ENCODE measurements at places on chromosomes 16 and 17.

GRCh38 chr17:78879635-78880186, 23.3 kb downstream of the CEP295NL start:
- DNase-seq, result peak; percentile 97

DNA sequence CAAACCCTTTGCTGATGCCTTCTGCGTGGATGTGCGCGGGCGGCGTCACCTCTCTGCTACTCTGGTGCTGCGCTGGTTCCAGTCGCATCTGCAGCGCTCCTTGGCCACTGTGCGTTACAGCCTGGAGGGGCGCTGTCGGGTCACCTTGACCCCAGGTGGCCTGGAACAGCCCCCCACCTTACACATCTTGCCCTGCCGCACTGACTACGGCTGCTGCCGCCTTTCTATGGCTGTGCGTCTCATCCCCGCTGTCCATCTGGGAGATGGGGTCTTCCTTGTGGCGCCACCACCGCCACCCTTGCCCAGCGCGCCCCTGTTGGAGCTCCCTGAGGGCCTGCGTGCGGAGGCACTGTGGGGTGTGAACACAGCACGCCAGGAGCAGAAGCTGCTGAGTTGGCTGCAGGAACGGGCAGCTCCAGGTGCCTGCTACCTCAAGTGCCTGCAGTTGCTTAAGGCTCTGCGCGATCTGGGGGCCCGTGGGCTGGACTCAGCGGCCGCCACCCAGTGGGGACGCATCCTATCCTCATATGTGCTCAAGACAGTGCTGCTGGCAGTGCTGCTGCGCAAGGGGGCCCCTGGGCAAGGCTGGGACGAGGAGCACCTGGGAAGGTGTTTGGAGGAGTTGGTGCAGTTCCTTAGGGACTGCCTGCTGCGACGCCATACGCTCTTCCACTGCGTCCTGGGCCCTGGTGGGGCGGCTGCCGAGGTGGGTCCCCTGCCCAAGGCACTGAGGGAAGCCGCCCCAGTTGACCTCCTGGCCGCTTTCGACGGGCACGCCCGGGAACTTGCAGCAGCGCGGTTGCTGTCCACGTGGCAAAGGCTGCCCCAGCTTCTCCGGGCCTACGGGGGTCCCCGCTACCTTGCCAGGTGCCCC, 1.6 kb downstream of the ITPRIPL2 start:
- DNase-seq, result no peak

- DNase-seq, result no peak
These were observed 220.1 kb downstream of the FOXL1 start for GRCh38 chr16:86798247-86799041.

GRCh38 chr17:3990386-3991127, 26.3 kb upstream of the ATP2A3 start:
- peak; percentile 19 for DNase-seq

DNA sequence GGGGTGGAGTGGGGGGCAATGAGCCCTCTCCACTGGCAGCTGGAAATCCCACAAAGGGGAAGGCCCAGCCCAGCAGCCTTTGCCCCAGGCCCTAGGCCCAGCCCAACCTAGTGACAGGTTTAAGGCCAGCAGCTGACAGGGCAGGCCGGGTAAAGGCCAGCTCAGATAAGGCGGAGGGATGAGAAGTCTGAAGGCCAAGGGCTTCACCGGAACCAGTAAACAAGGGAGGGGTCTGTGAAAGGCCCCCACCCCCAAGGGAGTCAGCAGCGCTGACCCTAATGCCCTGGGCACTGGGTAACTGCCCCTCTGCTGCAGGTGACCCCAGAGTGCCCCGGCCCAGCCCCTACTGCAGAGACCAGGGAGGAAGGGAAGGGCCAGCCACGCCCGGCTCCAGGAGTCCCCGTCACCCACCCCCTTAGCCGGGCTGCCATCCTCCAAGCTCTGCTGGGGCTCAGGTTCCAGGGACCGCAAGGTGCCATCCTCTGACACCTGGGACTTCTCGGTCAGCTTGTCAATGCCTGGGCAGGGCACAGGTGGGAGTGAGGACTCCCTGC, 17.5 kb downstream of the OTOP3 start:
- no peak for DNase-seq

DNA sequence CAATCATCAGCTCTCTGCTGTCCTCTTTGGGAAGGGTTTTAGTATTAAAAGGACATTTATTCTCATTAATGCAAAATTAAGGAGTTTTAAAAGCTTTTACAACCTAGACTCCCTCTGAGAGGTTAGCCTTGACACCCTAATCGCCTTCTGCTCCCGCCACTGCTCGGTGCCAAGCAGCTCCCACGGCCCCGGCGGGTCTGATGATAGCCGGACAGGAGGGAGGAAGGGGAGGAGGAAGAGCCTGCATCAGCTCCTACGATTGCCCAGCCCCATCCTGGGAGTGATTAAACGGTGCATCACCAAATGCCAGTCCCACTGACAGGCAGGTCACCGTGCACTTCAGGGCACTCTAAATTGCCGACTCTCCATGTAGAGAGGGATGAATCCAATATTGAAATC, 8.3 kb downstream of the SHPK start:
- no peak for DNase-seq

DNA sequence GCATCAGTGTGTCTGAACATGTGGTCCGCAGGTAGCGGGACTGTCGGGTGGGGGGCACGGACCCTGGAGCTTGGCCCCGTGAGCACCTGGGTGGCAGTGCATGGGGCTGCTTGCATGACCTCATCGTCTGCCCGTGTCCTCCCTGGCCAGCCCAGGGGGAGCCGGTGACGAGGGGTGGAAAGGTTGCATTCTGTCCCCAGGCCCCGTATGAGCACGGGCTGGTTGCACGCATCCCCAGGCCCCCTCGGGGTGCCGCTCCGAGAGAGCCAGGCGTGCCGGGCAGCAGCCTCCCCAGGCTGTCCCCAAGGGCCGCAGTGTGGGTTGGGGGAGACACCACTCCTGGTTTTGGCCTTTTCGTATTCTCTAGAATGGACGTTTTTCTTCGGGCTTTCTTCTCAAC, 29.9 kb downstream of the TSC2 start:
- DNase-seq, result no peak

- no peak for DNase-seq
These were observed 29.9 kb downstream of the MAP3K3 start for GRCh38 chr17:63652106-63652505.

DNA sequence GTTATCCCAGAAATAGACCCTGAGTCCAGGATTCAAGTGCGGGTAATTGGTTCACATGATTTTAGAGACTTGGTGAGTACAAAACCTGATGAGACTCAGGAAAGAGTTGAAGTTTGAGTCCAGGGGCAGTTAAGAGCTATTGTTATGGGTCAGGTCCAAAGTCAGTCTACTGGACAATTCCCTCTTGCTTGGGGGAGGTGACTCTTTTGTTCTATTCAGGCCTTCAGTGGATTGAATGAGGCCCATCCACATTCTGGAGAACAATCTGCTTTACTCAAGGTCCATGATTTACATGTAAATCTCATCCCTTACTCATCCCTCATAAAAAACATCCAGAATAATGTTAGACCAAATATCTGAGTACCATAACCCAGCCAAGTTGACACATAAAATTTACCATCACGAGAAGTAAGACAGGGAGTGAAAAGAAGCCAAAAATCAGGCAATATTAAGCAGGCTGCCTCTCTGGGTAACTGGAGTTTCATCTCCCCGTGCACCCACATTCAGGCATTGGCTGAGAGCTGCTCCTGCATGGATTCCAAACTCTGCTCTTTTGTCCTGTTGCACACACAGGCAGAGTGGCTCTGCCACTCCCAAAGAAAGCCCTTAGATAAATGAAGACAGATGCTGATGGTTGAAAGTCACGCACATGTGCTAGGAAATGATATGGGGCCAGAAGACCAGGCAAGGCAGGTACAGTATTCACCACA, 156.0 kb upstream of the SALL1 start:
- no peak for DNase-seq

GRCh38 chr16:47887496-47887895, 268.3 kb downstream of the ABCC12 start:
- DNase-seq, result peak; percentile 16

GRCh38 chr16:84314814-84315213, 20.1 kb downstream of the WFDC1 start:
- DNase-seq, result no peak

DNA sequence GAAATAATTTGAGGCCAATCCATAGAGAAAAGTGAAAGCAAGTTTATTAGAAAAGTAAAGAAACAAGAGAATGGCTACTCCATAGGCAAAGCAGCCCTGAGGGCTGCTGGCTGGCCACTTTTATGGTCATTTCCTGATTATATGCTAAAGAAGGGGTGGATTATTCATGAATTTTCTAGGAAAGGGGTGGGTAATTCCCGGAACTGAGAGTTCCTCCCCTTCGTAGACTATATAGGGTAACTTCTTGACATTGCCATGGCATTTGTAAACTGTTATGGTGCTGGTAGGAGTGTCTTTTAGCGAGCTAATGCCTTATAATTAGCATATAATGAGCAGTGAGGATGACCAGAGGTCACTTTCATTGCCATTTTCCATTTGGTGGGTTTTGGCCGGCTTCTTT, 4.4 kb downstream of the DHRS7B start:
- DNase-seq, result no peak

DNA sequence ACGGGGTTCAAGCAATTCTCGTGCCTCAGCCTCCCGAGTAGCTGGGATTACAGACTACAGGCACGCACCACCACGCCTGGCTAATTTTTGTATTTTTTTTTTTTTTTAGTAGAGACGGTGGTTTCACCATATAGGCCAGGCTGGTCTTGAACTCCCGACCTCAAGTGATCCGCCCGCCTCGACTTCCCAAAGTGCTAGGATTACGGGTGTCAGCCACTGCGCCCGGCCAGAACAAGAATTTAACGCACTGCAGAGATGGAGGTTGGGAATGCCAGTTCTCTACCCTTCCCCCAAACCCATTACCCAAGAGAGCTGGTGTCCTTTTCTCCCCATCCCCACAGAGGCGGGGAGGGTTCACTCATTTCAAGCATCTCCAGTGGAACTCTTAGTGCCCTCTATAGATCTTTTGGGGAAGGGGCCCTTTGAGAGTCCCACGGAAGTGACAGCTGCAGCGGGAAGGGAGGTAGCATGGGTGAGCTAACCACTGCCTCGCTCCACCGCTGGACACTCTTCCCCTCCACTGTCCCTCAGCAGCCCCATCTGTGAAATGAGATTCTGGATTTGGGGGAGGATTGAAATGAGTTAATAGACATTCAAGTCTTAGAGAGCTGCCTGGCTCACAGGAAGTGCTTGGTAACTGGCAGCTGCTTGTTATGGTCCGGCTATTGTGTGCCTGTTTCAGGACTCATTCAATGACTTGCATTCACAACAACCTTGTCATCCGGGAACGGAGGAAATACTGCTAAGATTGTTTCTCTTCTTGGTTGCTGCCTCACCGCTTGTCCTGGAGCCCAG, 3.5 kb upstream of the UBALD2 start:
- no peak for DNase-seq

DNA sequence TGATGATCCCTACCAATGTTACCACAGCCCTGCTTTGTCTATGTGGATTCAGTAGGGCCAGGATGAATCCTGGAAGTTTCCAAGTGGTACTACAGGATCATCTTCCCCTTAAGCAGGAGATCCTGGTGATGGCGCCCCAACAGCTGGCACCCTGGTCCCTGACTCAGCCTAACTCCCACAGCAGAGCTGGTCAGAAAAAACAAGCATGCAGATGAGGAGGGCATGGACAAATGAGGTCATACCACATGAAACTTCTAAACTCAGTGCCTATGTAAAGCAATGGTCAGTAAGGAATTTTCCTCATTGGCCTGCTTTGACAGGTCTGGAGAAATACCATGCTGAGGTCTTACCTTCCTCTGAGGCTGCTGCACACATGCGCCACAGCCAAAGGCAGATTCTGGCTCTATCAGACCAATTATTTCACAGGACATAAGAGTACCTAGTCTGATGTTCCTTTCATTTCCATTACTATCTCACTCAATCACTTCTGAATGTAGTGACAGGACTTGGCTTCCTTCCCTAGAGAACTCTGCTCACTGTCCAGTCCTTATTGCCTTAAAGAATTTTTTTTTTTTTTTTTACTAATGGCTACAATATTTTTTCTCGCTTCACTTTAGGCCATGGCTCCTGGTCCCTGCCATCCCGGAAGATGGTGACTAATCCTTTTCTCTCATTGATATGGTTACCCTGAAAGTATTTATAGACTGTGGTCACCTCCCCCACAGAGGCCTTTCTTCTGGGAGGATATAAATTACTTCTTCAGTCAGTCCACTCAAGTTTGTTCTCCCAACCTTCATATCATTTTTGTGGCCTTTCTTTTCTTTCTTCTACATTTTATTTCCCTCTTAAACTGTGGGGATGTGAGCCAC, 525.2 kb upstream of the PSMD7 start:
- DNase-seq, result no peak

DNA sequence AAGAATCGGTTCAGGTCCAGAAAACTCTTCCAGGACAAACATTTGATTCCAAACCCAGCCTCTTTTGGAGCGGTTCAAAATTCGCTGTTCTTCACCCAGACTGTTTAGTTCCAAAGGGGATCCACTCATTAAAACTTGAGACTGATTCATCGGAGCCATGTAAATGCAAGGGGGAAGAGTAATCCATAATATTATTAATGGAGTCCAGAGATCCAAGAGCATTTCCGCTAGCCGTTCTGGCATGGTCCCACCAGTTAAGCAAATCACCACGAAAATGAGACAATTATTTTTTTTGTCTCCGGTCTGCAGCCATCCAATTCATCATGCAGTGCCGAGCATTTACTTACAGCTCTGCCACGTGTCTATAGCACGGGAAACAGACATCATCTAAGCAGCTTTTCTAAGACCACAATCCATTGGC, 15.1 kb downstream of the CDH8 start:
- no peak for DNase-seq

- no peak for DNase-seq
These were observed 583.4 kb upstream of the PSMD7 start for GRCh38 chr16:73713251-73713650.

DNA sequence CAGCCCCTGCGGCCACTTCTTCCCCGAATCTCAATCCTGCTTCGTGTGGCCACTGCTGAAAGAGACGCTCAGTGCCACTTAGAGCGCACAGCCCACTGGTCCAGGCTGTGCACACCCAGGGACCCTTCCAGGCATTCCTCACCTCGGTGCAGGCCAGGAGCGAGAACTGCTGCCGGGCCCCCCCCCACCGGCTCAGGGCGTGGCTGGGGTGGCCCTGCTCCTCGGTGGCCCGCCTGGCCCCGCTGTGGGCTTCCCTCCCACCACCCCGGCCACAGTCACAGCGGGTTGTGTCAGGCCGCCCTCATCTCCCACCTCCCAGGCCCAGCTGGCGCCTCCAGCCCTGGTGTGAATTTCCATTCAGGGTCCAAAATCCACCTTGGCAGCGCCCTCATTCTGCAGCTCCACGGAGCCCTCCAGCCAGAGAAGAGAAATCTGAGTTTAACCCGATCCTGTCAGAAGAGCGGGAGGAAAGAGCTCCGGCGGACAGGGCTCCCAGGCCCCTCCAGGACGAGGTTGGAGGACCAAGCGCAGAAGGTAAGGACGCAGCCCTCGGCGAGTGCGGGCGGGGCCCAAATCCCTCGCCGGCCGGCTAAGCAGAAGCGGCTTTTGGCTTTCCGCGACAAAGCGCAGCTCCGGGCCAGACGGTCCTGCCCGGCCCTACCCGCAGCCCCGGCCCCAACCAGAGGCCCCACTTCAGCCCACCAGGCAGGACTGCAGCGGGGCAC, 12.0 kb downstream of the TBC1D16 start:
- no peak for DNase-seq

- no peak for DNase-seq
These were observed 67.1 kb upstream of the SLC12A3 start for GRCh38 chr16:56797861-56798260.

- peak; percentile 93 for DNase-seq
These were observed 1.7 kb upstream of the ITGAE start for GRCh38 chr17:3802461-3803307.

Measured in choroid plexus epithelial cell (primary cell).